ENCODE measurements at places on chromosomes 7 and 10.

- no peak for DNase-seq
These were observed 470.1 kb upstream of the TEX47 start for GRCh38 chr7:89265631-89266030.

DNA sequence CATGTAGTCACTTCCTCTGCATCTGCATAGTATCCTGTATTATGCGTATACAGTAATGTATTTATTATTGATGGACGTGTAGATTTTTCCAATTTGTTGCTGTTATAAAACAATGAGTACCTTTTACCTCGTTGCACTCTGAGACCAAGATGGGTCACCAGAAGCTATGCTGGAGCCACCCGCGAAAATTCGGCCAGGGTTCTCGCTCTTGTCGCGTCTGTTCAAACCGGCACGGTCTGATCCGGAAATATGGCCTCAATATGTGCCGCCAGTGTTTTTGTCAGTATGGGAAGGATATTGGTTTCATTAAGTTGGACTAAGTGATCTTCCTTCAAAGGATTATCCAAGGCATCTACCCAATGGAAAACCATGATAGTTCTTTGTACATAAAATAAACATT is 1.0 kb downstream of the PSMC2 start:
- no peak for DNase-seq

DNA sequence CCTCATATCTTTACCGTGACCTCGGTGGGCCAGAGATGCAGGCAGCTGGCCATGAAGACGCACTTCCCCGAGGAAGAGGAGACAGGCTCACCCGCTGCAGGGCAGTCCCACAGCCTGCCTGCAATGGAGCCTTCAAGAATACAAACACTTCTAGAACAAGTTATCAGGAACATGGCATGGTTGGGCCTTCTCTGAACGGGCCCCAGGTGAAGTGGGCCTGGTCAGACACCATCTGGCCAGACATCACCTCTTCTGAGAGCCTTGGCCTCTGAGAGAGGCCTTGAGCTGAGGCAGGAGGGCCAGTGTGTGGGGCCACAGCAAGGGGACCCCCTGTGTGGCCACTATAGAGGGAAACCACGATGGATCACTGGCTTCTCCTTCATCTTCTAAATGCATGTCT is 112.4 kb upstream of the GDF10 start:
- DNase-seq, result no peak

GRCh38 chr7:43929529-43930457 is 3.6 kb downstream of the UBE2D4 start:
- no peak for DNase-seq

DNA sequence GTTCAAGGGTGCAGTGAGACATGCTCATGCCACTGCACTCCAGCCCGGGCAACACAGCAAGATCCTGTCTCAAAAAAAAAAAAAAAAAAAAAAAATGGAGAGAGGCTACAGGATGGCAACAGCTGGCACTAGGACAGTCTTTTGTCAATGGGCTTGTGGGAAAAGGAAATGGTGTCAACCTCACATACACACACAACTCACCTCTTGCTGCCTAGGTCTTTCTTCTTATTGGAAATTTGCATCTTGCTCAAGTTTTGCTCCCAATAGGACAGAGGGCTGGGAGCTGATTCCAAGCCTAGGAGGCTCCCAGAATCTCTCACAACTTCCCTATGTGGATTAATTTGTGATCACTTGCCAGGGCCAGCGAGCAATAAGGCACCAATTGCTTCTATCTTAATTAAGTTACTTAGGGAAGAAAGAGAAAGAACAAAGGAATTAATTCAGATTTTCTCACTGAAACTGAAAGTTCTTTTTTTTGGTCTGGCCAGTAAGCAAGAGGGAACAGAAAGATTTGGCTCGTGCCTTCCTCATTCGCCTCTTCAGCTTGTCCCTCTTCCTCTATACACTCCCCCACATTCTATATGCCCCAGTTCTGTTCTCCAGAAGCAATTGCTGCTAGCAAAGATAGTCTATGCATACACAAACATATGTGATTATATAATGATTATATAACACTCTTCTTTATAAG is 33.8 kb downstream of the MAP3K8 start:
- no peak for DNase-seq

- DNase-seq, result no peak
These were observed 41.7 kb downstream of the DNAJC1 start for GRCh38 chr10:21961847-21962246.

GRCh38 chr7:69419934-69420333 is 178.3 kb upstream of the AUTS2 start:
- no peak for DNase-seq

- DNase-seq, result no peak
These were observed 29.1 kb downstream of the RSU1 start for GRCh38 chr10:16788125-16788524.

GRCh38 chr7:95502403-95502802 is 16.7 kb downstream of the ASB4 start:
- no peak for DNase-seq

DNA sequence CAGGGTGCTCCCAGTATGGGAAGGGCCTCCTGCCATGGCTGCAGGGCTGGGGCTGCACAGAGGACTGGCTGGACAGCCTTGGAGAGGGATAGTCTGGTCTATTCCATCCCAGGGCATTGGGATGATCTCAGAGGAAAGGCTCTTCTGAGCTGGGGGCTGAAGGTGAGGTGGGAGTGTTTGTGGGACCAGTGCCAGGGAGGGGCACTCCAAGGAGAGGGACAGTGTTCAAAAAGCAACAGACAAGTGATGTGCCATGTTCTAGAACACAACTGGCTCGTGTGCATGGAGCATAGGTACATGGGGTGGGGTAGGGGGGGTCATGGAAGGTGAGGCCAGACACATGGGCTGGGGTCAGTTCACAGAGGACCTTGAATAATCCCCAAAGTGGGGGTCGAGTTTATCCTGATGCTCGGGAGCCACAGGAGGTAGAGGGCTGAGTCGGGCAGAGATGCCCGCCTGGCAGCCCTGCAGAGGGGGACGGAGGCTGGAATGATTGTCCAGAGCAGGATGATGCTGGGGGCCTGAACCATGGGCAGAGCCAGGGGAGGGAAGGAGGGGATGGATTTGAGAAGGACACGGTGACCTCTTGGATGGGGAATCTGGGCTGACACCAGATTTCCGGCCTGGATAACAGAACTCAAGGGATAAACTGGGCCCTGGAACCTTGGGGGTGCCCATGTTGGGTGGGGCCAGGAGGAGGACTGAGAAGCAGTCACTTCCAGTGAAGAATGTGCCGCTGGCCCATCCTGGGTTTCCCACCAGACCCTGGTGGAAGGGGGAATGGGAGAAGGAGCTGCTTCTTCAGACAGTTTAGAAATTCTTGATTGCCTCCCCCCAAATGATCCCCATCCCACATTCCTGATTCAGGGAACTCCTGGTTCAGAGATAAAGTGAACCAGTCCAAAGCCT is 50.4 kb downstream of the NEURL1 start:
- no peak for DNase-seq

GRCh38 chr7:37670436-37670835 is 13.1 kb upstream of the GPR141 start:
- DNase-seq, result no peak

GRCh38 chr10:101225846-101226421 is 3.3 kb downstream of the LBX1 start:
- no peak for DNase-seq

DNA sequence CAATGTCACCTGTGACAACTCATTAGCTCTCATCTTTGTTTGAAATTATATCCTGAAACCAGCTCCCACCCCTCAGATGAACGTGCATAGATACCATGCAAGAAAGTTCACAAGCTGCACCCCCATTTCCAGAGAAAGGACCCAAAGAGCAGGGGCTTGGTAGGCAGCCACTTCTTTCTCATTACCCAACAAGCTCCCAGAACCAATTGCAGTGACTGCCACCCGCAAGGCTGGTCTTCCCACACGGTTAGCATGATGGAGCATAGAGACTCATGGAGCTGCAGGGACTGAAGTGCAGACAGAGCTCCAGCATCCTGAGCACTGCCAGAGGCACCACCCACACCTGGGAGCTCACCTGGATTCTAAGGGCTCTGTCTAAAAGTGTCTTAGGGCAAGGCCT is 28.5 kb downstream of the FRMPD2 start:
- DNase-seq, result no peak

GRCh38 chr10:43318976-43319960 is 52.2 kb upstream of the FXYD4 start:
- DNase-seq, result no peak

GRCh38 chr7:137717811-137718271 is 128.9 kb downstream of the DGKI start:
- peak; percentile 8 for DNase-seq

- DNase-seq, result no peak
These were observed 103.5 kb upstream of the CELF2 start for GRCh38 chr10:10914144-10914543.

- DNase-seq, result no peak
These were observed 18.5 kb downstream of the PTN start for GRCh38 chr7:137324796-137325696.

DNA sequence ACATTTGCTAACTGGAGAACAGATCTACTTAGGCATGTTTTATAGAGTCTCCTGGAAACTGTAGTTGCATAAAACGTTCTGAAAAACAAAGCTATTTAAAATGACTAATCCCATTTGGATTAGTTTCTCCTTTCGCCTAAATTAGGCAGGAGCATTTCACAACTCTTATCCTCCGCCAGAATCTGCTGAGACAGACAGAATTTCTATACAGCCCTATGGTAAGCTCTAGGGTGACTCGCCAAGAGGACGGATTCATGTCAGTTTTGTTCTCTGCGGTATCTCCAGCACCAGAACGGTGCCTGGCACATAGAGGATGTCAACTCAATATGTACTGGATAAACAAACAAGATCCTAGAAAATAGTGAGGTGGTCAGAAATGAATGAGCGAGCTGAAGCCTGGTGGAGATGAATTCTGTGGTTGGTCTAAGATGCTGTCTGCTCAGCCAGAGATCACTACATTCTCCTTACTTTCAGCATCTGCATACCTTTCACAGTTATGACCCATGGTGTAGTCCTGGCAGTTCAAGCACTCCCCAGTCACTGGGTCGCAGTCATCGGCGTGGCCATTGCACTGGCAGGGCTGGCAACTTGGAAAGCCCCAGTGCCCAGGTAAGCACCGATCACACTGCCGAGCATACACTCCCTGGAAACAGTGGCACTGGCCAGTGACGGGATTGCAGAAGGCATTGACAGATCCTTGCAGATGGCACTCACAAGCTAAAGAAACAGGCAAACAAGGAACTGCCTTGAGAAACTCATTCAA is 44.0 kb downstream of the LAMB1 start:
- DNase-seq, result peak; percentile 58

DNA sequence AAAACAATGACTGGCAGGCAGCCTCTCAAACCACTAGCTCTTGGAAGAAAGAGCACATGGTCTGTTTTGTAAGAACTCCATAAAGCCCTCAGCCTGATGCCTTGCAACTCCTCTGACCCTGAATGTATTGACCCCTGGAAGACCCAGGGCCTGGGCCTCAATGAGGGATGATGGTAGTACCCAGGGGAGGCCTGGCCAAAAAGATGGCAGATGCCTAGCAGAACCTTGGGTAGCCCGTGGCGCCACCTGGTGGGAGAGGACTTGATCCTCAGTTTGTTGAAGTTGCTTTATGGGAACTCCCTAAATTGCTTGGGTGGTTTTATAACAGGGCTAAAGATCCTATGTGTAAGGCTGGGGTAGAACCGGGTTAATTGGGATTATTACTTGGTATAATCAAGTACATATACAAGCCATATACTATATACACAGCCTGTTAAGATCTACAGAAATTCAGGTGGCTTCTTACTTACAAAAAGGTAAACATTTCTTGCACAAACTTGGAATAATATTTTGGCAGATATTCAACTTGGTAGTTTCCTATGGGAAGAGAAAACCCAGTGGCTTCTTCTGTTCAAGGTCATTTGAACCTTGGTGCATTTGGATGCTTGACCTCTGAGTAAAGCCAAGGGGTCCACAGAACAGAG is 95.8 kb upstream of the CACUL1 start:
- peak; percentile 79 for DNase-seq

- DNase-seq, result peak; percentile 91
These were observed at the start of gene CHCHD1 for GRCh38 chr10:73781879-73782748. Gene CHCHD1, plus strand, starts transcription at chr10:73782048. Its CDS starts 28 bp downstream, at chr10:73782076.

DNA sequence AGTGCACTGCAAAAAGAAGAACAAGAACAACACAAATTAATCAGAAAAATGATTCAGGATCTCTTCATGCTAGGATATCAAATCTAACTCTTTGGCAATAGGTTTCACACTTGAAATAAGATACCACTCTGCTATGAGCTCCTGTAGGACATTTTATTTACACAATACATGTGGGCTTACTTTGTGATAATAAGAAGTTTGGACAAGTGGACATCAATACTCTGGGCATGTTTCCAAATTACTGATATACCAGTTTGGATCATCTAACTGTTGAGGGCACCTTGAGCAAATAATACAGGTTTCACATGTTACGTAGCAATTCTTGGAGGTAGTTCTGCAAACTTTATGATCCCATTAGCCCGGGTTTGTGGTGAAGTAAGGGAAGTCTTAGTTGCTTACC is 59.8 kb downstream of the CPVL start:
- no peak for DNase-seq

DNA sequence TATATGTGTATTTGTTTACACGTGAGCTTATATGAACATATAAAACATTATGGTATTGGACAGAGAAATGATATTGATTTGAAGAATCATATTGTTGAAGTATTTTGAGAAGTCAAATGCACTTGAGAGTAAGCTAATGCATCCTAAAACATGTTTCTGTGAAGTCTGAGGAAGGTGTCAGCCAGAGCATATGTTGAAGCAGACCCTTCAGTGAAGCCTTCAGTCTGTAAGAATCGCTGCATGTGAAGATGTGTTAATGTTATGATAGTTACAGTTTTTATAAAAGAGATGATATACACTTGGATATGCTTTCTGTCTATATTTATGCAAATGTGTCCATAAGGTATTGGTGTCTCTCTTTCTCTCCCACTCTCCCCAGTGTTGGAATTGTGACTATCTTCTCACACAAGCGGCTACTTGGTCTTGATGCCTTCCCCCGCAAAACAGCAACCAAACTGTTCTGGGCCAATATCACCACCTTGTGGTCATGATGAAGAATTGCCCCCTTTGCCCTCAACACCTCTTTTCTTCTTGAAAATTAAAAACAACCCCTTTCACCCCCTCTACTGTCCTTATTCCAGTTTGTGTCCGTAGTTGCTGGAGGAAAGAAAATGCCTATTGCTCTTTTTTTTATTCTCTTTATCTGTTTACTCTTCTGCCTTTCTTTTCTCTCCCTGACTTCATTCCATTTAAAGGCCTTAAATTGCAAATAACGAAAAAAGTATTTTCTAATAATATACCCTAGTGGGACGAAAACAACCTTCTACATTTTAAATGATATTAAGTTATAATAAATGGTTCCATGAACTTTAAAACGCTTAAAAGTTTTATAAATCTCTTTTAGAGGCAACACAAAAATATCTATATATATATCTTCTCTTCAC is 64.9 kb downstream of the IKZF1 start:
- no peak for DNase-seq

DNA sequence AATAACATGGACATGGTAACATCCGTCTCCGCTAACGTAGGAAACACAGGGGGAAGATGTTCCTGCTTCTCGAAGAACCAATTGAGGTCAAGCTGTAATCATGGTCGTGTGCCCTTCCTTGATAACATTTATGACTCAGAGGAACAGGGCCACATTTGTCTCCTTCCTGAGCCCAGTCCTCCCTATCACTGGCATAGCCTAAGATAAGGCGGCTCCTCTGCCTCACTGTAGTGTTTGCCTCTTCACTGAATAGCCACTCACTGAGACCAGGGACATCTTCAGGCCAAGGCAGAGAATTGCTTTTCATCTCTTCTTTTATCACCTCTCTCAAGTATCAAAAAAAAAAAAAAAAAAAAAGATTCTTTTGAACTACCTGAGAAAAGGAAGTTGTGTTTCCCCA is 5.4 kb upstream of the GRM8 start:
- no peak for DNase-seq
